ENCODE measurements at places on chromosomes 13 and 19.

DNA sequence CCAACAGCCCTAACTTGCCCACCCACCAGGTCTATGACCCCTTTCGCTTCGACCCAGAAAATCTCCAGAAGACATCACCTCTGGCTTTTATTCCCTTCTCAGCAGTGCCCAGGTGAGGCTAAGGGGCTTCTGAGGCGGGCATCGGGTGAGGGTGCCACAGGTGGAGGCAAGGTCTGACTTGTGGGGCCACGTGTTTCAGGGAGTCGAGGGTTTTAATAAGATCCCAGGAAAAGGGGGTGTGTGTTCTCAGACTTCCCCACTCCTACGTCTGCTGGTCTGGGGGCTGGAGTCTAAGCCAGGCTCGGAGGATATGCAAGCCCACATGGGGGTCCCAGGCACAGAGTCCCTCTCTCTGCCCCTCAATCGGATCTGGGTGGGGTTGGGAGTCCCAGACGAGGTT lies 30.9 kb upstream of the CYP4F8 start:
- DNase-seq: no peak

DNA sequence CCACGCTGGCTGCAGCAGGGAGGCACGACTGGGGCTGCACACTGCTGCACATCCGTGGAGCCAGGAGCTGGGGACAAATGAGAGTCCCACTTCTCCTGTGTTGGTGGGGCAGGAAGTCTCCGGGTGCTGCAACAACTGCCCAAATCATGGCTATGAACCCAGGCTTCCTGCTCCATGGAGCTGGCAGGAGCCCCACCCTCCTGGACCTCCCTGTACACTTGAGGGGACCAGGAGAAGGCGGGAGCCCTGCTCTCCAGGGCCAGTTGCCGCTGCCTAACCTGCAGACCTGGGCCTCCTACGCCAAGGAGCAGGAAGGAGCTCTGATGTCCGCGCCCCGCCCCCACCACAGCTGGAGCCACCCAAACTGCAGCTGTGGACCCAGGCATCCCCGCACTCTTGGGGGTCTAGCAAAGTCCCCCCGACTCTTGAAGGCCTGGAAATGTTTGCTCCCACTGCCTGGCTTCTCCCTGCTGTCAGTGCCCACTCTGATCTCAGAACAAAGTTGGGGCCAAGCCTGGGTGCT lies 752.1 kb upstream of the PCDH20 start:
- no peak for DNase-seq

- DNase-seq: no peak
Observed at GRCh38 chr13:30159446-30159839, 147.9 kb downstream of the KATNAL1 start.

DNA sequence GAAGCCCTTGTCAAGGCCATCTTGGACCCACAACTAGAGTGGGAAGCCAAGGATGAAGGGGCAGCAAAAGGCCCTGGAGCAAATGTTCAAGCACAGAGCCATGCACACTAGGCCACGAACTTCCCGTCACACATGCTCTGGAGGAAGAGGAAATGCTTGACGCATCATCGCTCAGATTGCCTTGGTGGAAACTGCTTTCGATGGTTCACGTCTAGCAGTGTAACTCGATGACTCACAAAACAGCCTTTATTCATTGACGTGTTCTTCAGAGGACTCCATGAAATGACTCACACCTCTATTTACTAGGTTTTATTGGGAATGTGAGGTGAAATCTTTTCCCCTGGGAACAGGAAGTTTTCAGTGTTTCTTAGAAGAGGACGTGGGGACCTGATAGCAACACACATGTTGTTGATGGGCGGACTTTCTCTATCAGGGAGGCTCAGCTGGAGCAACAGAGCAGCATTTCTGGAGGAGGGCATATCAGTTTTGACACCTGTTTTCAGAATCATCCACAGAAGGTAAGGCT lies 79.8 kb upstream of the FLT1 start:
- no peak for DNase-seq

DNA sequence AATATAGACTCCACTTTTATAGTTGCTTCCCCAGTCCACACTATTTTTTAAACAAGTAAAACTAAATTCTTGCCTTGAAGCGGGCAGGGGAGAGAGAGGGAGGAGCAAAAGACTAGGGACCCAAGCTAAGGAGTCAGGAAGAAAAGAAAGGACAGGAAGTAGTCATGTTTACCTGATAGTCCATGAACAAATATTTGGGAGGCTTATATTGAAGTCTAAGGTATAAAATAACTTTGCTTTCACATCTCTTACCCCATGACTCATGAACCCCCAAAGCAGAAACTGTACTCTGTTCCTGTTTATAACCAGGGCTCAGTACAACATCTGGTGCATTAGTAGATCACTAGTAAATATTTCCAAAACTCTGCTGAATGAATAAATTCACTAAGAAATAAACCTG lies 67.3 kb downstream of the ZAR1L start:
- no peak for DNase-seq

- peak; percentile 19 for DNase-seq
Observed at GRCh38 chr19:15249972-15250639, 17.9 kb upstream of the EPHX3 start.

DNA sequence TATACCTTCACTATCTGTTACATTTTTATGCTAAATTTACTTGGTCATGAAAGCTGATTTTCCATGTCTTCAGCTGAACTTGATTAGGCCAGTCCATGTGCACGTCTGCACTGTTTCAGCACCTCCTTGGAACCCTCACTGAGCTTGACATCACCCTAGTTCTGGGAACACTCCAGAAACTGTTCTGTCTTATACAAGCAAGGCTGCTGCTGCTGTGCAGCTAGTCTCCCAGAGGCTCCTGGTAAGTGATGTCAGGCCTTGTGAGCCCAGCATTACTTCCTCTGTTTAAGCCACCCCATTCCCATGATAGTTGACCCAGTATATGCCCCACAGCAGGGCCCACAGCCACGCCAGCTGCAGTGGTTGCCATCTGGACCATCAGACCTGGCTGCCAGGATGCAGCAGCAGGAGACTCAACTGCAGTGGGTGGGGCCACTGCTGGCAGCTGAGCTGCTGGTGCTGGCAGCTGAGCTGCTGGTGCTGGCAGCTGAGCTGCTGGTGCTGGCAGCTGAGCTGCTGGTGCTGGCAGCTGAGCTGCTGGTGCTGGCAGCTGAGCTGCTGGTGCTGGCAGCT lies 90.5 kb upstream of the AKAP11 start:
- DNase-seq: no peak

DNA sequence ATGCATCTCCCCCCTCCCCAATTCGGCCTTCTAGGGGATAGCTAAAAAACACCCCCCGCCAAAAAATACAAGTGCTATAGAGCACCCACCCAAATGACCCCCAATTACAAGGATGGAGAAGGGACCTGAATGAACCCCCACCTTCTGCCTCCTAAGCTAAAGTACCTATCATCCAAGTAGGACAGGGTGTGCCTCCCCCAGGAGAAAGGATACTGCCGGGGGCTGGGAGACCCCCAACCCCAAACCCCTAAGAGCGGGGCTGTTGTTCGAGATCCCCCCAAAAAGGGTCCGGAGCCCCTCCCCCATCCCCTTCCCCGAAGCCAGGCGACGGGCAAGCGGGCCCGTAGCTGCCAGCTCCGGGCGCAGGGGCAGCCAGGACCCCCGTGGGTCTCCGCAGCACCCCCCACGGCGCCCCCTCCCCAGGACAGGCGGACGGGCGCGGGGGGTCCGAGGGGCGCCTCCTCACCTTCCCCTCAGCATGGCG lies 1.9 kb downstream of the ZC3H4 start:
- no peak for DNase-seq

DNA sequence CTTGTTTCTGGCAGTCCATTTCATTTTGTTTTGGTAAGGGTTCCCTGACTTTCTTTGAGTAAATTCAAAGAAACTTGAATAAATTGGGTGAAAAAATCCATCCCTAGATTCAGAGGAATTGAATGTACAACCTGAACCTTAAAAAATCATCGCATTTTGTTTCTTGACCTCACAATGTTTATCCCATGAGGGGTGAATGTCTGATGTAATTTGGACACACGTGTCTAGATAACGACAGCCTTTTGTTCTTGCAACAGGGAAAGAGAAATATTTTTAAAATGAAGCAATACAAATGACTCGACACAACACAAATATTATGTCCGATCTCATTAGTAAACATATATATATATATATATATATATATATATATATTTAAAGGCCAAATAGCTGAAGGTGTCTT lies 453.2 kb upstream of the ATXN8OS start:
- DNase-seq: no peak

GRCh38 chr13:109897988-109898624 lies 111.7 kb upstream of the IRS2 start:
- DNase-seq: no peak

DNA sequence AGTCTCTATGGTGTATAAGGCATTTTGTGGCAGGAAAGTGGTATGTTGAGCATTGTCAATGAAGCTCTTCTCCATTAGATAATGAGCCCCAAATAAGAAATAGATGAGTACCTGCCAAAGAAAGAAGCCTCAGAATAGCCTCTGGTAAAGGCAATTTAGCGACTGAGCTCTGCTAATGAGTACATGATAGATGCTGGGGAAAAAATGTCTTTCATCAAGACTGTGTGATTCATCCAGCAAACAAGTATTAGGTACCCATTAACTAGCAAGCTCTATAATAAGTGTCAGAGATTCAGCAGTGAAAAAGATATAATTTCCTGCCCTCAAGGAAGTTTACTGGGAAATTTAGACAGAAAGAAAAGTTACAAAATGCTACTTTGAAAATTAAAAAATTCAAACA lies 294.6 kb downstream of the ITGBL1 start:
- no peak for DNase-seq

- DNase-seq: no peak
Observed at GRCh38 chr13:30255696-30256095, 51.7 kb downstream of the KATNAL1 start.

- DNase-seq: no peak
Observed at GRCh38 chr13:48424212-48424611, 11.3 kb upstream of the LPAR6 start.

DNA sequence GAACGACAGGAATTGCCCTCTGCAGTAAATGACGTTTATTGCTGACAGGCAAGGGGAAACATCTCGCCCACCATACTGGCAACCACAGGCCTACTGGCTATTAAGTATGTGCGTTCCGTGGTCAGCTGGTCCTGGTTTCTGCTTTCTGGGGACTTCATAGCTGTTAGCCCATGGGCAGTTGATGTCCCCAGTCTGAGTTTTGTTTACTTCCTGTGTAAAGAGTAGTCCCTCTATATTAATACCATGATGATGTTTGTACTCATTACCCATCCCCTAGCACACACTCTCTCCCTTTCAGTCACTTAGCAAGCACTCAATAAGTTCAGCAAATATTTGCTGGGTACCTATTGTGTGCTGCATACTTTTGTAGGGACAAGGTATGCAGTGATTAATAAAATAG lies 6.5 kb upstream of the MIA start:
- DNase-seq: no peak

DNA sequence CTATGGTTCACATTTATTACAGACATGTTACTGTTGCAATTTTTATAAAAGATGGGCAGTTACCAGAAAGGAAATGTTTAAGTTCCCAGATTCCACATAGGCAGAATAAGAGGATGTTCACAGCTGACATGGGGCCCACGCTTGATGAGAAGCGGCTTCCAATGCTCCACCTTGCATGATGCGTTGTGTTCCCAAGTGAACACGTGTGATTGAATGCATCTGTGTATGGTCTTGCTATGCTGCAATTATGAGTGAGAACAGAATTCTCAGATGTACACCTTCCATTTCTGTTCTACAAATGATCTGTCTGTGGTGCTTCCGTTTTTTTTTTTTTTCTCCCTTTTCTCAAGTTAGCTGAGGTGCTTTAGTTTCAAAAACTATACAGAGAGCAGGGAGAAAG lies 15.5 kb downstream of the UPF3A start:
- DNase-seq: no peak

DNA sequence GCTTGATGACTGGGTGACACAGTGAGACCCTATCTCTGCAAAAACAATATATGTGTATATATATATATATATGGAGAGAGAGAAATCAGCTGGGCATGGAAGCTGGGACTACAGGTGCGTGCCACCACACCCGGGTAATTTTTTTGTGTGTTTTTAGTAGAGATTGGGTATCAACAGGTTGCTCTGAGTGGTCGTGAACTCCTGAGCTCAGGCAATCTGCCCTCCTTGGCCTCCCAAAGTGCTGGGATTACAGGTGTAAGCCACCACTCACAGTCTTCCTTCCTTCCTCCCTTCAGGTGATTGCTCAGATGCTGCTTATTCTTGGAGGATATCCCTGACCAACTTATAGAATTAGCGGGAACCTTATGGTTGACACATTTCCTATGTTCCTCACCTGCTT lies 41.9 kb downstream of the ERICH4 start:
- no peak for DNase-seq

DNA sequence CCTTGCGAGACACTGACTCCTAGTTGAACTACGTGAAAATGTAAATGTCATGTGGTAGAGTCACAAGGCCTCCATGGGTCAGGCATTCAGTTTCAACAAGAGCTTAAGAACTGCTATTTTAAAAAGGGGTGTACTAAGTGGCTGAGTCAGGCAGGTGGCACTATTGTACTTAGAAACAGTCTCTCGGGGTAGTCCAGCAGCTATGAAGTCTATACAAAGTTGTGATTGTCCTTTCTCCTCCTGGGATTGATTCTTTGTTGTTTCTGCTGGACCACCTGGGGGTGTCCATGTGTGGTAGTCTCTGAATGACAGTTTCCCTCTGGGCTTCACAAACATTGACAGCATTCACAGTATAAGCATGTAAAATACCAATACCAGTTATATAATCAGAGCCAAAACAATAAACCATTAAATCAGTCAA lies 33.0 kb downstream of the UGGT2 start:
- peak; percentile 47 for DNase-seq

DNA sequence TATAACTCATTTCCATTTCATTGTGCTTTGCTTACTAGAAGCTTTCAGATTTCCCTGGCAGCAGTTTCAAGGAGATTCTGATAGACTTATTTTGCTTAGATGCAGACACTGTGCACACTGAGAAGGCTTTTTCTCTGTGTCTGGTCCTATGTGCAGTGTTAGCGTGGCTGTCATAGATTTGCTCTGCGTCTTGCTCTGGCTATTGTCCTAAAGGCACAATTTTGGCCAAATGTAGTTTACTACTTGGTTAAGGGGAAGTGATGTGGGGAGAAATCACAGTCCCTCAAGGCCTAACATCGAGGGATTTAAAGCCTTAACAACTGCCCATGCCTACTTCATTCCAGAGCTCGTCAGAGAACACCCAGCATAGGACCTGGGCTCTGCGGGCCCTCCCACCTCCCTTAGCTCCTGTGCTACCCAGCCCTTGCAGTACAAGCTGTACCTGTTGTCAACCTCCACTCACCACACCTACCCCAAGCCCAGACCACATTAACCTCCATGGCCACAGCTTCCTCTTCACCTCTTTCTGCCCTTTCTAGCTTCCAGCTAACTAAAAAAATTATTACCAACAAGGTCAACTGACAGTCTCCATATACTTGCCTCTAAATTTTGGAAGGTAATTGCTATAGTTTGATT lies 38.9 kb upstream of the KATNAL1 start:
- no peak for DNase-seq

DNA sequence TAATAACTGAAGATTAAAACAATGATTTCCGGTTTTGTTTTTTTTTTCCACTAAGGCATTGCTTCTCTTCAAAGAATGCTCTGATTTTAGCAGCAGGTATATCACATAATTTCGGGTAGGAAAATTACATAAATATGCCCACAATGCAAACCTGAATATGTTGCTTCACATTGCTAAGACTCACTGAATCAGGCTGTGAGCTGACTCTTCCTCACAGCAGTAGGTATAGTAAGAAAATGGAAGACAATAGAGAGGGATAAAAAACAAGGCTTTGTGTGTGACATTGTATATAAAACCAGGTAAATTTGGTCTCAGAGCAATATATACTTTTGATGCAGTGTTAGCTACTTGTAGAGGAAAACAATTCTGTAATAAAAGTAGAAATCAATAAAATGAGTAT lies 1355.0 kb downstream of the OLFM4 start:
- DNase-seq: no peak

Data from putamen (tissue), 1 donor.